ENCODE measurements at places on chromosomes 2 and 18.

GRCh38 chr2:76713312-76713711 is 808.9 kb downstream of the LRRTM4 start:
- no peak for DNase-seq

DNA sequence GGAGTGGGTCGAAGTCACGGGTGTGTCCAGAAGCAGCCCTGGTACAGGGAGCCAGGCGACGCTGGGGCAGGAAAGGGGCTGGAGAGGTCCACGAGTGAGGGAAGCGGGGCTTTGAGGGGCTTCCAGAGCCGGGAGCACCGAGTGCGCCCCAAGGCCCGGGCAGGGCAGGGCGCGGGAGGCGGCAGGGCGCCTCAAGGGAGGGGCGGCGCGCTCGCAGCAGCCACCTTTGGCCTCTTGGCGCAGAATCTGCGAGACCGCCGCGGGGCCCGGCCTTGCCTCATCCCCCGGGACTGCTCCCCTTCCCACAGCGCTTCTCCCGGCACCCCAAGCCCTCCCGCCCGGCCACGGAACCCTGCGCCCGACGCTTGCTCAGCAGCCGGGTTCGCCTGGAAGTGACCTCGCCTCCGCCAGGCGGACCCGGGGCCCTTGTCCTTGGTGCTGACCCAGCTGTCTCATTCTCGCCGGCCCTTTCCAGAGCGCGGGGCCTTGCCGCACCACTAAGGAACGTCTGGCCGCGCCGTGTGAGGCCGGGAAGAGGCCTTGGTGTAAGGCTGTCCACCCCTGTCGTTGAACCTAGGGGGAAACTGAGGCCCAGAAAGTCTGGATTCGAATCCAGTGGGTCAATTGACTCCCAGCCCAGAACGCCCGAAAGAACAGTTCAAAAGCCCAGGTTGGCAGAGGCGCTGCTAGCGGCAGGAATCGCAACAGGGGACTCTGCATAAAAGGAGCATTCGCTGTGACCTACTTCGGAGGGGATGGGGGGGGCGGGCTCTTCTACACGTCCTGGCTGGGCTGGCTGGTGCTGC is 584 bp upstream of the DNER start:
- DNase-seq, result peak; percentile 20

DNA sequence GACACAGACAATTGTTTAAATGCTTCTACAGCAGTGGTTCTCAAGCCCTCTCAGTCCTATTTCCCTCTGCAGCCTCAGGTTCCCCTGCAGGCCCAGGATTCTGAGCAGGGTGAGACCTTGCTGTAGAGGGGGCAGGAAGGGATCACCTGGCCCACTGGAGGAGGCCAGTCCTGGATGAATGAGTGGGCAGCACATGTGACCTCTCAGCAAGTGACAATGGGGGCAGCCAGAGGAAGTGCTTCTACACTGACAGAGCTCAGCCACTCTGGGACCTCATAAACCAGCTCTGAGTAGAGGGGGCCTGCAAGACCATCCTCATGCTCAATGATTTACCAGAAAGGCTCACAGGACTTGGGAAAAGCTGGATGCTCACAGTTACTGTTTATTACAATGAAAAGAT is 63.2 kb downstream of the ASB1 start:
- no peak for DNase-seq

GRCh38 chr2:25419678-25420242 is 78.0 kb upstream of the DNMT3A start:
- DNase-seq, result no peak

DNA sequence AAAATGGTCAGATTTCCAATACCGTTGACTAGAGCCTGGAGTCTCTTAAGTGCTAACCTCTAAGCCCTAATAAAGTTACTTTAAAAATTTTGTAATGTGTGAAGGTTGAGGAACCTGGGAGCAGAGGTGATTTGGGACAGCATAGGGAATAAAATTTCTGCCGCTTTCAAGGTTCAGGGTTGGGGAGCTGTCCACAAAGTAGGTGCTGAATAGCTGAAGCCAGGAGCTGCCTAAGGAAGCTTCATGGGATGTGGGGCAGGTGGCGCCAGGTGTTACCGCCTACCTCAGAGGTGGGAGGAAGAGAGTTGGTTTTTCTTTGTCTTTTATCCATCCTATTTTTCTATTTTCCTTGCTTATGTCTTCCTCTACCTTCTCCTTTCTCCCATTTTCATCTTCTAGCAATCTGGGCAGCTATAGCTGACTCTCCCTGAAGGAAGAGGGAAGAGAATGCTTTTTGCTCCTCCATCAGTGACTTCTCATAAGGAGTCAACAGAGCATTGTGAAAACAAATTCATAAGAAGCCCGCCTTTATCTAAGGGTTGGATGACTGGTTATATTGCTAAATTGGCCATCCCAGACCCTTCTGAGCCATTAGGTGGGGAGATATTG is 178.7 kb downstream of the CLIP4 start:
- DNase-seq, result no peak

DNA sequence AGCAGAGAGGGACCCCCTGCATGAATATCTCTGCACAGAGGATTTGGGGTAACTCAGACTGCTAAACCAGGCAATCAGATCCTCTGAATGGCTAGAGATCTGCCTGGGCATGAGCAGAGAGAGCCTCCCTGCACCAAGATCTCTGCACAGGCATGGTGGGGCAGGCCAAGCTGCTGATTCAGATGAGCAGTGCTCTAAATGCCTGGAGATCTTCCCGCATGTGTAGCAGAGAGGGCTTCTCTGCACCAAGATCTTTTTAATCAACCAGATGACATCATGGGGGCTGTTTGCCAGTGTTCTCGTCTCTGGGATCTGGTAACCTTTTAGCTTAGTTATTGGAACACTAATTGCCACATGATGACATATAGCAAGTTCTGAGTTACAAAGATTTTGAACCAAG is 301.3 kb upstream of the GALNT5 start:
- no peak for DNase-seq

GRCh38 chr2:101012706-101013181 is 10.7 kb downstream of the RPL31 start:
- DNase-seq, result no peak

- DNase-seq, result no peak
These were observed 20.7 kb downstream of the CRYGD start for GRCh38 chr2:208103616-208104015.

DNA sequence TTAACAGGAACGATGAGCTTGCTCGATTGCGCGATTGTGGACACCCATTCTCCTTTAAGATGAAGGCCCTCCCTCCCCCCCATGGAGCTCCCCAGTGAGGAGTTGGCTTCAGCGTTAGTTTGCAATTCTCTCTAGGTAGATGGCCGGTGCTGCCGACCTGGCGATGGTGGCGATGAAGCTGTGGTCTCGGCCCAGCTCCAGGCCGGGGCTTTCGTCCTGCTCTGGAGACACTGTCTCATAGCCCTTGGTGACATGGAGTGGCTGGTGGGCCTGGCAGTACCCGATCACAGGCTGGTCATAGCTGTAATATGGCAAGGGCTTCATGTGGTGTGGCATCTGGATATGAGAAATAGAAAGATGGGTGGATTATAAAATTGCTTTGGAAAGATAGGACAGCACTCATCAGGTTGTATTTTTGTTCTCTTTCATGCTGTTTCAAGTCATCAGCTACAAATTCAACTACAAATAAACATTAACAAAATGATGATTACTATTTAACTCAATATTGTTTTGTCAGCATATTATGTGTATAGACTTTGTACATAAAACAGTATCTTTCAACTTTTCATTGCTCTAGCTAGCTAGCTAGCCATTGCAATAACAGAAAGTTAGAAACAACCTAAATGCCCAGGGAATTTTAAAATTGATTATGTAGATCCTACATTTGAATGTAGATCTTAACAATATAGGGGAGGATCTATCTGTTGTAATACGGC is 773.4 kb downstream of the LRRTM4 start:
- no peak for DNase-seq

- no peak for DNase-seq
These were observed 195.9 kb downstream of the SH3RF3 start for GRCh38 chr2:109324861-109325260.

- no peak for DNase-seq
These were observed 158.9 kb upstream of the GLI2 start for GRCh38 chr2:120576509-120577474.

GRCh38 chr18:44900627-44901026 is 219.9 kb downstream of the SETBP1 start:
- DNase-seq, result no peak

DNA sequence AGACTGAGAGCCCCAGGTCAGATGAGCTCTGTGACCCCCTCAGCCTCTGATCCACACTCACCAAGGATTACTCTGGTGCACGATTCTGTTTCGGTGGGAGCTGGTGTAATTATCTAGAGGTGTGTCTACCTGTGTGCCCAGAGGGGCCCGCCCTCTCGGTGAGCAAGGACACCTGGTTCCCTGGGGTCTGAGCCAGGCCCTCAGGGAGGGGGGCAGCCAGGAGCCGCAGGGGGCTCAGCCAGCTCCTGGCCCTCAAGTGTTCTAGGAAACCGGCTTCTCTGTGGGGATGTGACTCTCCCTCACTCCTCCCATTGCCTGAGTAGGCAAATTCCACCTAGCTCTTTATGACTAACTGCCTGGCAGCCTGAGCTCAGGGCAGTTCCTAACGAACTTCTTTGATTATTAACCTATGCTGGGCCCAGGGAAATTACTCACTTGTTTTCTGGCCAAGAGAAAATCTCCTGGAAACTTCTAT is 17.4 kb downstream of the AGAP1 start:
- no peak for DNase-seq

- no peak for DNase-seq
These were observed 17.7 kb upstream of the CCNYL1 start for GRCh38 chr2:207693641-207694249.

GRCh38 chr2:172439911-172440310 is 12.5 kb downstream of the ITGA6 start:
- no peak for DNase-seq

- no peak for DNase-seq
These were observed 76.2 kb downstream of the FAM168B start for GRCh38 chr2:131016826-131017741.

- DNase-seq, result no peak
These were observed 4.0 kb downstream of the GKN2 start for GRCh38 chr2:68948710-68949109.

GRCh38 chr2:232523402-232523681 is 2.6 kb upstream of the CHRND start:
- DNase-seq, result no peak

DNA sequence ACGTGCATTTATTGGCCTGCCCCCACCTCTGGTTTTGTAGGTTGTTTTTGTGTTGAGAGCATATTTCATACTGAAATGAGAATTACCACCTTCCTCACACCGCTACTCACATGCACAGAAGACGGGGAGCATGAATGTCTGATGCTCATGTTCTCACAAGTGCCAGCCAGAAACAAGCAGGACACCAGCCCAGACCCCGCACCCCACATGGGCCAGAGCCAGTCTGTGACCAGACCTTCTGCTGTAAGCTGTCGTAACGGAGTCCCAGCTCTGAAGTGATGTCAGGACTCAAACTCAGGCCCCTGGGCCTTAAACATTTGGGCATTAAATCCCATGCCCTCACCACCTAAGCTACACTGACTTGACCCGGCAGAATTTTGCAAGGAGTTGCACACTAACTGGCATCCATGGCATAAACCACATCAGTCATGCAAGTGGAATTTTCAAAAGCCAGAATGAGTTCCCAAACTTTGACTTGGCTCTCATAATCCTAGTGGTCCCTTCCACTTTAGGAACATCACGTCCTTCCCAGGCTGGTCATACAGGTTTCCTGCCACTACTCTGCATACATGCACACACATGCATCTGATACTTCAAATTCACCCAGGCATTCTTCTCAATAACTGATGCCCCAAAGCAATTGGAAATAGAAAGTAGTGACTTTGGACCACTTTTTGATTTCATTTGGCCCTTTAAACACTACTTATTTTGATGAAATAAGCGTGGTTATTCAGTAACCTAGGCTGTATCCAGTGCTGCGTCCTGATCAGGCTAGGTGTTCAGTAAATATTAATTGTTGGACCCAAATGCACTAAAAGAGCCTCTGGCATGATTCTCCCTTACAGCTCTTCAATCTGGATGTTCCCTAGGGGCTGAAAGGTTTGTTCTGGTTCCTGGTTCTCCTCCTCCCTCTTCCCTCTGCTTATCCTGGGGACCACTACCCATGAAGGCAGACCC is 223.1 kb upstream of the ID2 start:
- no peak for DNase-seq

GRCh38 chr2:103525756-103526155 is 763.9 kb downstream of the TMEM182 start:
- DNase-seq, result no peak

GRCh38 chr2:149815941-149816340 is 228.4 kb upstream of the MMADHC start:
- no peak for DNase-seq

DNA sequence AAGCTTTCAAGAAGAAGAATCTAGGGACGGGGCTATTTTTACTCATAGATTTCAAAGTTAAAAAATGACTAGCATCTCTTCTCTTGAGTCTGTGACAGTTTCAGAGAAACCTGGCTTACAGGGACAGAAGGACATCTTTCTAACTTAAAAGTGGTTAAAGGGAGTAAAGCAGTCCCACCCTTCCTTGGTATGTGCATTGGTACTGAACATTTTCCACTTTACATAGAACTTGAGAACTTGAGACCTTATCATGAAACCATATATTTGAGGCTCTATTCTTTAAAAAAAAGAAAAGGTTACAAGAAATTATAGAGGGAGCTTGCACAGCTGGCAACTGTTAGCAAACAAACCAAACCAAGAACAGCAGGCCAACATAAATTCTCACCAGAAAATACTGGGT is 73.4 kb upstream of the GAREM1 start:
- no peak for DNase-seq

DNA sequence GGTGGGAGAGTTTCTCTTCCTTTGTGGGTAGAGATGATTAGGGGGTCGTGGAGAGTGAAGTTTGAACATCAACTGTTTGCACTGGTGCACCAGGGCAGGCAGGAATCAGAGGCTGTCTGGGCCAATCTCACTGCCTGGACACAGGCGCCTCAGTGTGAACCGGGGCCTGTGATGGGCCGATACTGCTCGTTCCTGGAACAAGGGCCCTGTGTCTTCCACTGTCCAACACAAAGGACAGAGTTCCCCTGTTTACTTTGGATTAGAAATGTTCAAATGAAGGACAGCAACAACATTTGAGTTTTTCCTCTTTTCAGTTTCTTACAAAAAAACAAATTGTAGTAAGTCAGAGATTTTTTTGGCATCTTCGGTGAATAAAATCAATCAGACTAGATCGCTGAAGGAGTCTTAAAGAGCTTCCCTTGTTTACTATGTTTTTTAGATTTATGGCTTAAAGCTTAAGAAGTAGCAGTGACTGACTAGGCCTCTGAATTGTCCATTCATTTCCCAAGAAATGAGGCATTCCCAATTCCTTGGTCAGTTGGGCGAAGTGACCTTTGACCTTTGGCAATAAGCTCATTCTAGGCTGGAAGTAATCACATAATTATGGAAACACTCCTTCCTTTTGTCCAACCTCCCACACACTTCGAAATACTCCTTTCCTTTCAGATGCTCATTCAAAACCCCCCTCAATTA is 11.6 kb upstream of the TGFA start:
- DNase-seq, result no peak

DNA sequence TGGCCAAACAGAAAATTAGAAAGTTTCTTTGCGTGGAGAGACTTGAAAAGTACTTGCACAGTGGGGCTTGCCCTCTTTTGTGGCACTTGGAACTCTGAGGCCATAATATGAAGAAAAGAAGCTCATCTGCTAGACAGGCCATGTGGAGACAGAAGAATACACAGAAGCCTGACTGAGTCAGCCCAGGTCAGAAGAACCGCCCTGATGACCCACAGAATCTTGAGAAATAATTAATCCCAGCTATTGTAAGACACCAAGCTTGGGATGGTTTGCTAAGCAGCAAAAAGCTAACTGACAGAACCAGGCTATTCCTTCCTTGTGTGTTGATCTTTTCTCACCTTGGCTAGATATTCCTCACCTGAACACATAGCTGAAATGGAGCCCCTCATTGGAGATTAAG is 33.7 kb downstream of the G6PC2 start:
- DNase-seq, result no peak

GRCh38 chr2:88696611-88697010 is 5.1 kb downstream of the RPIA start:
- no peak for DNase-seq
